Cardiac fibroblast (primary cell): ENCODE measurements at places on chromosomes 3 and 15.

- DNase-seq: no peak
Observed at GRCh38 chr3:4549896-4550295, 56.7 kb downstream of the ITPR1 start.

GRCh38 chr3:23129117-23129516, 74.0 kb upstream of the UBE2E2 start:
- DNase-seq: peak; percentile 9

- DNase-seq: no peak
Observed at GRCh38 chr15:27608248-27608647, 490.9 kb downstream of the OCA2 start.

DNA sequence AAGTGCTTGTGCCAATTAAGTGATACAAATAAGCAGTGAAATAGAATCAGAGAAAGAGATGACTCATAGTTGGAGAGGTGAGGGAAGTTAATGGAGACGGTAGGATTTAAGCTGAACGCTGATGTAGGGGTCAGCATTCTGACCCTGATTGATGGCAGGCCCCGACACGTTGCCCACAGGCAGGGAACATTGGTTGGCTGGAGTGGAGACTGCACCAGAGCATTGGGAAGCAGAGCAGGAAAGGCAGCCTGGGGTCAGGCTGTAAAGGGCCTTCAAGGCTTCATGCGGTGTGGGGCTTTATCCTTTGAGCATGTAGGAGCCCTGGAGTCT, 68.6 kb downstream of the DCUN1D1 start:
- no peak for DNase-seq

DNA sequence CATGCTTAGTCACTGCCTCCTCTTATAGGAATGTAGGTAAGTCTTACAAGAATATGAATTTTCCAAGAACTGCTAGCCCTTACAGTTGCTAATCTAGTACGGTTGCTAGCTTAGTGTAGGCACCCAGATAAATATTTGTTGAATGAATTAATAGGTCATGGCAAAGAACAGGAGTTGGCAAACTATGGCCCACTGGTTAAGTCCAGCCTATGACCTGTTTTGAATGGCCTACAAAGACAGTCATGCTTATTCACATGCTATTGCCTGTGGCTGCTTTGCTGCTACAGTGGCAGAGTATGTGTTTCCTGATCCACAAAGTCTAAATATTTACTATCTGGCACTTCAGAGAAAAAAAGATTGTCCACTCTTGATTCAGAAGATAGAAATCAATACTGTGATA, 631.8 kb downstream of the AGBL1 start:
- no peak for DNase-seq

DNA sequence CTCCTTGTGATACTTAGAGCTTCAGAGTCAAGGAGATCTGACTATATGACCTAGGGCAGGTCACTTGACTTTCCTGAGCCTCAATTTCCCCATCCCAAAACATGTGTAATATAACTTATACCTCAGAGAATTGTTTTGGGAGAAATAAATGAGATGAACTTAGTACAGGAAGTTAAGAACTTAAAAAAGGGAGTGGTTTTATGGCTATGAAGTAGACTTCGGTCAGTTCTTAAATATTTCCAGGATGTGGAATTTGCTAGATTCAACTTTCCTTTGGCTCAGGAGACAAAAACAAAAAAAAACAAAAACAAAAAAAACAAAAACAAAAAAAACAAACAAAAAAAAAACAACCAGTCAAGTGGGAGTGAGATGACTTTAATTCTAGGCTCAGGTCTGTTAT, 116.7 kb downstream of the EDEM1 start:
- DNase-seq: no peak

DNA sequence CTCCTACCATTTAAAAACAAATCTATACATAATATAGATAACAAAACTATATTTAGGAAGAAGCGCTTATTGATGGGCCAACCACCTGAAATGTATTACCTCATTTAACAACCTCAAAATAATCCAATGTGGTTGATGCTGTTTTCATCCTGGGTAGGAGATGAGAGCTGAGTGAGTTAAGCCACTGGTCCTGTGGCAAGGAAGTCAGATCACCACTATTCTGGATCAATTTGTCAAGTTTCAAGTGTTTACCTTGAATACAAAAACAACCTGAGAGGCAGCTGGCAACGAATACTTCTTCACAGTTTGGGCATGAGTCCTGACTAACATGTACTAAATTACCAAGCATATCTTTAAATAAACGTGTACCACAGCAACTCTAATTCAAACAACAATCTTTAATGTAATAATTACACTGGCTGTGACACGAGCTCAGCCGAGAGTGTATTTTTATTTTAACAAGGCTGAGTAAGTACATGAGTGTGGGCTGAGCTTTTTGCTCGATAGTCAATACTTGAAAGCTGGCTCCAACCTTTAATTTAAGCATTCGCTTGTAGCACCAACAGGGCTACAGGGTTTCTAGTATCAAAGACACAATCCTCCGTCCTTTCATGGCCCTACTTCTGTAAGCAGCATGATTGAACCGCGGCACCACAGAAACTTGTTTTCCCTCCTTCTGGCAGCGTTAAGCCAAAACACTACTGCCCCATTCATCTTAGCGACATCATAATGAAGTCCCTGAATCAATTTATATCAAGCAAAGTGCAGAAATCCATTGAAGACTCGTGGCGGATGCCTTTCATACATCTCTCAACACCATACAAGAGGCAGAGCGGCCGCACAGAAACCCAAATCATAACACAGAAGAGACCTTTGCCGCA, 93.8 kb upstream of the ICE2 start:
- DNase-seq: no peak

DNA sequence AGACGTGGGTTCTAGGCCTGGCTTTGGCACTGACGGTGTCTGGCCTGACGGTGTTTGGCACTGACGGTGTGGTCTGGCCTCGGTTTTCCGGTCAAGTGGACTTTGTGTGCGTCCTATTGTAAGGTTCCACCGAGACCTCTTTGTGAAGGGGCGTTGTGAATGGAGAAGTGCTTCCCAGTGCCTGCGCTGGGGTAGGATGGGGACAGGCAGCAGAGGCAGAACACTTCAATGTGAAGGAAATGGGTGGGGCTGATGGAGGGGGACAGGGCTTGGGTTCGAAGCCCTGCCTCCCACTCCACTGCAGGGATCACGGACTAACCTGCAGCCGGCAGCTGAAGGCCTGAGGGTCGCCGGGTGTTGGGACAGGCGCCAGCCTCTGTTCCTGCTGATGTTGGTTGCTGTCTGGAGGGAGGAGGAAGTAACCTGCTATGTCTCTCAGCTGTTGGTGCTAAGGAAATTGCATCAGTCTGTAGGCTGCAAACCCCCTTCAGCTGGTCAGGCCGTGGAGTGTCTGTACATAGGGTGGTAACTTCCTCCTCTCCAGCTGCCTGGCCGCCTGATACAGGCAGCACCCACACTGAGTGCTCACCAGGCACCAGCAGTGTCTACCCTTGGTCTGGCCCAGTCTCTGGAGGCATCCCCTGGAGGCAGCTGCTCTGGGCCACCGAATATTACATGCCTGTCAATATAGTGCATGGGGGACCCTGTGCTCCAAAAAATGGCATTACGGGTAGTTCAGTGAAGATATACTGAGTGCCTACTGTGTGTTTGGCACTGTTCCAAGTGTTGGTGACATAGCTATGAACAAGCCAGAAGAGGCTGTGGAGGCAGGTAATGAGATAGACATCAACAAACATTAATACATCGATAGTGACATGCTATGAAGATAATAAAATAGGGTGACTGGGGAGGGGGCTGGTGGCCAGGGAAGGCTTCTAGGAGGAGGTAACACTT, 1.1 kb downstream of the TM6SF1 start:
- peak; percentile 70 for DNase-seq

DNA sequence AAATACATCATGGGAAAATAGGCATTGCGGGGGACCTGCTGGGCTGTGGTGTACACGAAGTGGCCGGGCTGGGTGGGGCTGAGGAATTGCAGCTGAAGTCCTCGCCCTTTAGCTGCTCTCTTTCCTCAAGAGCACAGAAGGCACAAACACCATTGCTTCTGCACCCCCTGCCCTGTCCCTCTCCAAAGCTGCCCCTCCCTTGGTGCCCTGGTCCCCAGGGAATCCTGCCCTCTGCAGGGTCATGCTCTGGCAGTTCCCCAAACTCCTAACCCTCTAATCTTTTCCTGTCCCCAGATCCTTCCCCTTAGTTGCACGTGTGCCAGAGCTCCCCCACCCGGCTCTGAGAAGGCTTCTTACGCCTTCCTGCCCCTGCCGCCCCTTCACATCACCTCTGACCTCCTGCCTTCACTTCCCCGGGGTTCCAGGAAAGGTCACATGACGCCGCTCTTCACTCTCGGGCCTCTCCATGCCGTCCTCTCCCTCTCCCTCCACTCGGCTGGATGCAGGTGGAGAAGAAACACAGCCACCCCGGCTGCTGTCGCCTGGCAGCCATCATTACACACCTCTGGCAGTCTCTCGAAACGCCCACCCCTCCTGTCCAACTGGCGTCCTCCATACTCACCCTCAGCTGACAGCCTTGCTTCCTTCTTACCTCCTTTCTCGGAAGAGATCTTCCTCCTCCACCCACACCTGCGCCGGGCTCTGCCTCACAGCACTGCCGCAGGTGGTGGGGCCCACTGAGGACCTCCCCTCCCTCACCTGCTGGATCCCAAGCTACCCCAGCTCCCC, 6.9 kb upstream of the PCSK6 start:
- no peak for DNase-seq

DNA sequence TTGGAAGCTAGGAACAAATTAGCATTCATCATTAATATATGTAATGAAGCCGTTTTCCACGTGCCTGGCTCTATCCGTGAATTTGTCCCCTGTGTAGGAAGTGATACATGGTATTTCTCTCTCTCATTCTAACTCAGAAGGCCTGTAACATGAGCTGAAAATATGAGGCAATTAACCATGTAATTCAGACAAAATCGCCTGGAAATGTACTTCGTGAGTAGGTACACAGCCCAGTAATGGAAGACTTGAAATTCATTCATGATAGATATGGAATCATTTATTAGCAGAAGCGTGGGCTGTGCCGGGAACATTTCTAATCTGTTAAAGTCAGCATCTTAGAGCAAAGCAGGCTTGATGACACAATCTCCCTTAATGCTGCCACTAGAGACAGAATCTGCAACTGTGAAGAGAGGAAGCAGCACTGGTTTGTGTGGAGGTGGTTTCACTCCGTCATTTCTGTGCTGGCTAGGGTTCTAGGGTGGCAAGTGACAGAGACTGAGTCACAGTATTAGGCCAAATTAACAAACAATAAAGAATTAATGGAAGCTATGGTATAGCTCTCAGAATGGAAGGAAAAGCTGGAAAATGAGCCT, 225.0 kb upstream of the PROK2 start:
- DNase-seq: peak; percentile 36

DNA sequence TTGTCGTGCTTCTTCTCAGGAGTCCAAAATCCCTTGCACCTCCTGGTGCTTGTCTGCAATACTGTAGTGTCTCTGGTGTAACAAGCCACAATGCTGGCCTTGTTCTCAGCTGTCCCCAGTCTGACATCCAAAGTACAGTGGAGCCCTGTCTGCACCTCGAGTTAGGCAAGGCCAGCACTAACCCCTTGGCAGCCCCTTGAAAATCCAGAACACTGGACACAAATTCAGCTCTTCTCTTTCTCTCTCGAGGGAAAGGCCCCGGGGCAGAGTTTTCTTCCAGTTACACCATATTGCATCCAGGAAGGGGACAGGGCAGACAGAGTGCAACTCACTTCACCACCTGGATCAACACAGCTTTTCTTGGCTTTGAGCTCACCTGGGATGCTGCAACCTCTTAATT, 91.3 kb upstream of the ATP10A start:
- DNase-seq: no peak

DNA sequence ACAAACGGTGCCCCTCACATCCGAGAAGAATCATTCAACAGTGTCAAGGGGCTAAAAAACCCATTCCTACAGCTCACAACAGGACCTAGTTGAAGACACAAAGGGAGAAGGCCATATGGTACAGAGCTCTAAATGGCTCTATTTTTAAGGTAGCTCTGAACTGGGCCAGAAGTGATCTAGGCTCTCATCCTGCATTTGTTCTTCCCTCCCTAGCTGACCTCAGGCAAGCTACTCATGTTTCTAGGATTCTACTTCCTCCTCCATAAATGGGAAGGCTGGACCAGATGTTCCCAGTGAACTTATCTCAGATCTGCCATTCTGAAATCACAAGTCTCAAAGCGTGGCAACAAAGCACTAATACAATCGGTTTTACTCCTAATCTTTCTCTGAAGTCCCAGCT, 62.3 kb downstream of the CPNE4 start:
- DNase-seq: no peak

GRCh38 chr3:143070977-143071551, 48.5 kb upstream of the CHST2 start:
- peak; percentile 90 for DNase-seq

DNA sequence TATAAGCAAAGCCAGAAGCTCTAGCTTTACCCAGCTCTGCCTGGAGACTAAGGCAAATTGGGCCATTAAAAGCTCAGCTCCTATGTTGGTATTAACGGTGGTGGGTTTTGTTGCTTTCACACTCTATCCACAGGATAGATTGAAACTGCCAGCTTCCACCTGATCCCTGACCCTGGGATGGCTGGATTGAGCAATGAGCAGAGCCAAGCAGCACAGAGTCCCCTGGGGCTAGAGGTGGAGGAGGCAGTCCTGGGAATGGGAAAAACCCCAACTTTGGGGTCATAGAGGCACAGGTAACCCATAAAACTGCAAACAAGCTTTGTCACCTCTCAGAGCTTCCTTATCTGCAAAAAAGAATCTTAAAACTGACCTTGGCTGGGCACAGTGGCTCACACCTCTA, 6.6 kb downstream of the RHO start:
- no peak for DNase-seq

- DNase-seq: no peak
Observed at GRCh38 chr15:69987492-69988489, 109.9 kb downstream of the TLE3 start.

DNA sequence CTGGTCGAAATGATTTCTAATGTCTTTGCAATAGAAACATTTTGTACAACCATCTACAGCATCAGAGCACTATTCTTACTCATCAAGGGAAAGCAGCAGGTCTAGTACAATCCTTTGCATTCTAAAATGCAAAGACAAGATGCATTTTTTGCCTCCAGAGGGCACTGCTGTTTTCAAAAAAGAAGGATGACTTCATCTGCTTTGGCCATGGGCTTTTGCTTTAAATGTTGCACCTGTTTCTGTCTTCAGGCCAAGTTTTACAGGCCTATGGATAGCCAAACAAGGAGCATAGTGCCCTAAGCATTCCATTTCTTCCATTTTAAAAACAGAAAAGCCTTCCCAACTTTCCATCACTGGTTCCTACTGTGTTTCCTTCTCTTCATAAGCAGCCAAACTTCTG, 3.4 kb downstream of the PARP9 start:
- peak; percentile 81 for DNase-seq

GRCh38 chr3:180325958-180326357, 276.0 kb upstream of the TTC14 start:
- DNase-seq: no peak

- DNase-seq: peak; percentile 70
Observed at GRCh38 chr3:105334138-105334882, 32.4 kb upstream of the ALCAM start.

DNA sequence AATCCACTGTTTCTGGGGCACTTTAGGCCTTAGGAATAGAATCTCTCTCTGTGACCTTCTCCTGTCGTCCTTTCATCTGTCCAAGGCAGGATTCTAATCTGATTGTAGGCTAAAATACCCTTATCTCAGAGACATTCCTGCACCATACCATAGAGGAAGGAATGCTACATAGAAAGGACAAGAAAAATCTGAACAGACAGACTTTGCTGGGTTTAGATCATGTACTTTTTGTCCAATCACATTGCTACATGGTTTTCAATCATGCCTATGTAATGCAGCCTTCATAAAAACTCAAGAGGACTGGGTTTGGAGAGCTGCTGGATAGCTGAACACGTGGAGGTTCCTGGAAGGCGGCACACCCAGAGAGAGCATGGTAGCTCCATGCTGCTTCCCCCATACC, 378.5 kb upstream of the SEMA6D start:
- DNase-seq: no peak

GRCh38 chr3:33441225-33441976, 1.2 kb upstream of the UBP1 start:
- DNase-seq: no peak
